D721Med (cell line): ENCODE measurements at places on chromosomes 4 and X.

- DNase-seq, result no peak
Observed at GRCh38 chr4:165548702-165549101, 169.9 kb downstream of the CPE start.

DNA sequence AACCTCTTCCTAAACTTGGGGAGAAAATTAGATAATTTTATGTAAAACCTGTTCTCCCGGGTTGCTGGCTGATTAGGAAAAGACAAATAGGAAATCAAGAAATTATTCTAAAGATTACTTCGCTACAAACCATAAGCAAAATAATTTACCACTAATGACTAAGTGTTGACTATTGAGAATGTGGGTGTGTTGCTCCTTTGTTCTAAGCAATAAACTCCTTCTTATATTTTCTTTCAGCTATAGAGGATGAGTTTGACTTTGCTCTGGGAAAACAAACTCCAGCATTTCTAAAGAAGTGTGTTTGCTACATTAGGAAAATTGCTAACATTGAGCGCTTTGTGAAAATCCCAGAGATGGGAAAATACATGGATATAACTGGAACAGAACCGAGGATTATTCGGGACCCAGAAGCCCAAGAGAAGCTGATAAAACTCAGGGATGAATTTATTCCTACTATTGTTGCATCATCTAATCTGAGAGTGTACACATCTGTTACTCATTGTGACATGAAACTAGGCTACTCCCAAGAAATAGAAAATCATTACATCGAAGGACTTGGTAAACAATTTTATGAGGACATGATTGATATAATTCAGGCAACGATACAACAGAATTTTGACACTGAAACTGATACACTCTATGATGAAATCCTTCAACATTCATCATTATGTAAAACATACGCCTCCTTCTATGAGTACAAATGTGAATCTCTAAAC is 194.2 kb downstream of the NWD2 start:
- no peak for DNase-seq

DNA sequence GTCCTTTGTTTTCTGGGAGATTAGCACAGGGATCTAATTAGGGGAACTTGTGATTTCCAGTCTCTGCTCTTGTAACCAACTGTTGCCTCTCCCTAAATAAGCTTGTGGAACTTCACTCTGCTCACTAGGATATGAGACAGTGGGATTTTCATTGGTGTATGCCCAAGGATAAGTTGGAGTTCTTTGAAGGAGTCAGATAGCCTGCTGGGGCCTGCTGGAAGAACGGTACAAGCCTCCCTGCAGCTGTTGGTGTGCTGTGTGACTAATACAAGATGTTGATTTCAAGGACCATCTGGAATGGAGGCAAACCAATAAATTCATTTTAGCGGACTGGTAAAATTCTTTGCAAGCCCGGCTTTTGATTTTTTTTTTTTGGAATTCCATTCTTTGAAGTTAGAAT is 167.0 kb downstream of the AASDH start:
- no peak for DNase-seq

DNA sequence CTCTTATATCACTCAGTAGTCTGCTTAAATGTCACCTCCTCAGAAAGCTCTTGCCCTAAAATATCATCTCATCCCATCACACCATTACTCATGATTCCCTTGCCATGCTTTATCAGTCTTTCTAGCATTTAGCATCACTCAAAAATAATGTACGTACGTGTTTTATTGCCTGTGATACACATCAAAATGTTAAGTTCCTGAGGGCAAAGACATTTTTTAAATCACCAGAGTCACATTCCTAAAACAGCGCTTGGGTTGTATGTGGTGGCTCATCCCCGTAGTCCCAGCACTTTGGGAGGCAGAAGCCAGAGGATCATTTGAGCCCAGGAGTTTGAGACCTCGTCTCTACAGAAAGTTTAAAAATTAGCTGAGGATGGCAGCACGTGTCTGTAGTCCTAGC is 21.3 kb upstream of the PDLIM5 start:
- DNase-seq, result no peak

- no peak for DNase-seq
Observed at GRCh38 chrX:67288156-67288555, 255.7 kb upstream of the AR start.

GRCh38 chr4:20844311-20844710 is 144.1 kb downstream of the PACRGL start:
- DNase-seq, result no peak
